Cortex of kidney (tissue), 1 donor: ENCODE measurements at places on chromosomes 13 and 19.

GRCh38 chr13:101785858-101786257, 333.4 kb downstream of the ITGBL1 start:
- DNase-seq: no peak

DNA sequence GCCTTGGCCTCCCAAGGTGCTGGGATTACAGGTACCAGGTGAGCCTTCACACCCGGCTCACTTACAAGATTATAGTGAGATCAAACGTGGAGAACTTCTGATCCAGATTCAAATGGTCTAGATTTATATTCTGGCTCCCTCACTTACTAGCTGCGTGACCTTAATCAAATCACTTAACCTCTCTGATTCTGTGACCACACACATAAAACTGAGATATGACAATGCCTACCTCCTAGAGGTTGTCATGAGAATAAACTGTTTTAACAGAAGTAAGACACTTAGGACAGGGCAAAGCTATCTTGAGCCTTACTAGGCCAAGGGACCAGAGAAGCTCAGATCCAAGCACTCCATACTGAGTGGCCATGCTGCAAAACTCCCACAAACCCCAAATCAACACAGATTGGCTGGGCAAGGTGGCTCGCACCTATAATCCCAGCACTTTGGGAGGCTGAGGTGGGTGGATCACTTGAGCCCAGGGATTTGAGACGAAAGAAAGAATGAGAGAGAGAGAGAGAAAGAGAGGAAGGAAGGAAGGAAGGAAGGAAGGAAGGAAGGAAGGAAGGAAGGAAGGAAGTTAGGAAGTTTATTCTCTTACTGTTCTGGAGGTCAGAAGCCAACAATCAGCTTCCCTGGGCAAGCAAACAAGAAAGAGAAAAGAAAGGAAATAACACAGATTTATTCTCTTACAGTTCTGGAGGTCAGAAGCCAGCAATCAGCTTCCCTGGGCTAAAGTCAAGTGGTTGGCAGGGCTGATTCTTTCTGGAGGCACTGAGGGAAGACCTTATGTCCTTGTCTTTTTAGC, 46.1 kb upstream of the MAP3K10 start:
- no peak for DNase-seq

GRCh38 chr13:25440061-25440460, 68.3 kb downstream of the ATP8A2 start:
- DNase-seq: no peak

DNA sequence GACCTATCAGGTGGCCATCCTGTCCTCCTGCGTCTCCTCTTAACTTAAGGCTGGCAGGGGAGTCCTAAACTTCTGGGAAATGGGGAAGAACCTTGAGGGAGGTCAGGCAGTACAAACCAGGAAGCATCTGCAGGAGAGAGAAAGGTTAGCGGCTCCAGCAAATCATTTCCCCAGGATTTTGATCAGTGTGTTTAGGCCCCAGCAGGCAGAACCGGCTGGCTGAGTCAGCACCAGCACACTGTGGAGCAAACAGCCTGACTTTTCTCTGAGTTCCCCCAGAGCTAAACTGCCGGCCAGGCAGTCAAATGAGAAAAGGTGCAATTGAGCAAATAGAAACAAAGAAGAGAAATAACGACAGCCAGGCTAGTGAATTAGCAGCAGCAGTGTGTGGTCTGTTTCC, 46.7 kb upstream of the MEDAG start:
- no peak for DNase-seq

GRCh38 chr13:49649244-49649962, 21.1 kb downstream of the ARL11 start:
- no peak for DNase-seq

DNA sequence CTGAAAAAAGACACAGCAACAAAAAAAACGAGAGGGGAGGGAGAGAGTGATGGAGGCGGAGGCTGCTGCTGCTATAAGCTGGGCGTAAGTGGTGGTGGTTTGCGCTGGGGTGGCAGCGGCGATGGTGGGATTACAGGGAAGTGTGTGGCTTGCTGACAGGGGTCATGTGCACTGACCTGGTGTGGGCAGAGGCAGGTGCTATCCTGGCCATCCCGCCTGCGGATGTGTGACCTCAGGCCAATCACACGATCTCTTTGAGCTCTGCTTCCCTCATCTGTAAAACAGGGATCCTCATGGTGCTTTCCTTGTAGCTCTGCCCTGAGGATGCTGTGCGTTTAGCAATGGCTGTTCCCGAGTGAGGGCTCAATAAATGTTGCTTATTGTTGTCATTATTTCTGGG, 3.3 kb upstream of the ZNF580 start:
- DNase-seq: no peak

DNA sequence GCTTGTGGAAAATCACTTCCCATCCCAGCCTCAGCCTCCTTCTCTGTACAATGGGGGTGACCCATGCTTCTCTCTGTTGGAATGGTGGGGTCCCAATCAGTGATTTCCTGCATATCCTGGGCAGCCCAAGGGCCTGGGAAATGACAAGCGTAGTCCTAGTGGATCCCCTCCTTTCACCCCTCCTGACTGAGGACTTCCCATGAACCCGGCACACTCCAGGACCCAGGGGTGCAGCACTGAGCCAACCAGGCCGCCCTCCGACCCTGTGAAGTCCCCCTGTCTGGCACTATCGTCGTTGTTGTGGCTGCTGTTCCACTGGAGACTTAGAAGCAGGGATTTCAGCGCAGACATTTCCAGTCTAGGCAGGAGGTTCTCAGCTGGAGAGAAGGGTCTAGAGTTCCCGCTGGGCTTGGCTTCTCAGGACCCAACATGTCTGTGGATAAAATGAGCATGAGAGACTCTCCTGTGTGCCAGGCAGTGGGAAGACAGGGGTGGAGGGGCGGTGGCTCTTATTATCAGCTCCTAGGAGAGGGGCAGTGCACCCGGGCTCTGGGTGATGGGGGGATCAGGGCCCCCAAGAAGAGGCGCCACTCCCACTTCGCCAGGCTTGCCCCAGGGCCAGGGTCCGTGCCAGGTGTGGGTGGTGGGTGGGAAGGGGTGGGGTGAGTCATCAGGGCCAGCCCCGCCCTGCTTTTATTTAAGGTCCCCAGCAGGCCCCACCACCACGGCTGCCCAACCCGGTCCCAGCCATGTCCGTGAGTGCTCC, at the start of gene LGALS7B:
Gene LGALS7B (plus strand): TSS at position 723 of the 766 bp plus-strand sequence. CDS start 27 bp downstream, at position 750.
- DNase-seq: no peak

- no peak for DNase-seq
These were observed 677.6 kb downstream of the UQCRFS1 start for GRCh38 chr19:28535352-28535775.

- no peak for DNase-seq
These were observed 113.7 kb downstream of the VWA8 start for GRCh38 chr13:41847216-41847615.

- DNase-seq: no peak
These were observed 32.8 kb downstream of the MLLT1 start for GRCh38 chr19:6247007-6247288.

- DNase-seq: no peak
These were observed 33.7 kb upstream of the ZNF724 start for GRCh38 chr19:23283925-23284324.

DNA sequence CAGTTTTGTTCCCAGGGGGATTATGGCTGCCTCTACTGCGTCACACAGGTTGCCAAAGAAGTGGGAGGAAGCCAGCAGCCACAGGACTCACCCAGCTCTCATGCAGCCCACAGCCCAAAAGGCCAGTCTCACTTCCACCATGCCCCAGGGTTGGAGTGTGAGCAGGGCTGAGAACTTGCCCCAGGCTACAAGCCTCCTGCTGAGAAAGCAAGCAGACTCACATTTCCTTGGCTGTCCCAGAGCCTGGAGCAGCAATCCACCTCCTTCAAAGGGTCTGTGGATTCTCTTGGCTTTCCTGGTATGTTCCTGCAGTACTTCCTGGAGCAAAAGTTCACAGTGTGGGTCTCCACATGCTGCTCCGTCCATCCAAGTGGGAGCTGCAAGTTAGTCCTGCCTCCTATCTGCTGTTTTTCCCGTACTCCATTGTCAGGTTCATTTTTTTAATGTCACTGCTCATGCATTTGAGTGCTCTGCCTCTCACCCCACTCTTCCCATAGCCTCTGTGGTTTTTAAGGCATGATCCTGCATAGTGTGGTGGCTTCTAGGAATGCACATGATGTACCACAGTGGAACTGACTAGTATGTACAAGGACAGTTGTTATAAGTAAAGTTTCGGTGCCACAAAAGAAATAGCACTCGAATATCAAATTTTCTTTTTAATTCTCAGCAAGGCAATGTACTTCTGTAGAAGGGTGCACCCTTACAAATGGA, 56.2 kb upstream of the ARHGEF7 start:
- no peak for DNase-seq

DNA sequence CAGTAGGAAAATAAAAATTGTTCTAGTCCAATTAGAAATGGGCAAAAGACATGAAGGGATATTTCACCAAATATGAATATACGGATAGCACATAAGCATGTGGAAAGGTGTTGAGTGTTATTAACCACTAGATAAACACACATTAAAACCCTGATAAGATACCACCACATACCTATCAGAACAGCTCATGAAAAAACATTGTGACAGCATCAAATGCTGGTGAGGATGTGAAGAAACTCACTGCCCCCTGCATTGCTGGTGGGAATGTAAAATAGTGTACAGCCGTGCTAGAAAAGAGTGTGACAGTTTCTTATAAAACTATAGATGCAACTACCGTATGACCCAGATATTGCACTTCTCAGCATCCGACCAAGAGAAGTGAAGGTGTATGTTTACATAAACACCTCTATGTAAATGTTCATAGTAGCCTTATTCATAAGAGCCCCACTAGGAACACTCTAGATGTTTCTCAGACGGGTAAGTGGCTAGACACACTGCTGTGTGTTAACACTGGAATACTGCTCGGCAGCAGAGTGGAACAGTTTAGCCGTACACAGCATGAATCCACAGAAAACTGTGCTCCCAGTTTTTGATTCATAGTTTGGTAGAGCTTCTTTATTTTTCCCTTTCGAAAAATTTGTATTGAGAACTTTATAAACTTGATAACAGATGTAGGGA, 321.1 kb downstream of the MYO16 start:
- DNase-seq: no peak

GRCh38 chr19:31543456-31543855, 194.2 kb upstream of the TSHZ3 start:
- DNase-seq: no peak

GRCh38 chr19:8371011-8371804, 7.3 kb downstream of the ANGPTL4 start:
- no peak for DNase-seq
